ENCODE measurements at places on chromosomes 16 and 17.
A peak's percentile ranks its signal among the peaks of the same experiment; 100 is the strongest.

- DNase-seq: no peak
Measured at GRCh38 chr16:55046513-55046912, 115.8 kb downstream of the IRX5 start.

DNA sequence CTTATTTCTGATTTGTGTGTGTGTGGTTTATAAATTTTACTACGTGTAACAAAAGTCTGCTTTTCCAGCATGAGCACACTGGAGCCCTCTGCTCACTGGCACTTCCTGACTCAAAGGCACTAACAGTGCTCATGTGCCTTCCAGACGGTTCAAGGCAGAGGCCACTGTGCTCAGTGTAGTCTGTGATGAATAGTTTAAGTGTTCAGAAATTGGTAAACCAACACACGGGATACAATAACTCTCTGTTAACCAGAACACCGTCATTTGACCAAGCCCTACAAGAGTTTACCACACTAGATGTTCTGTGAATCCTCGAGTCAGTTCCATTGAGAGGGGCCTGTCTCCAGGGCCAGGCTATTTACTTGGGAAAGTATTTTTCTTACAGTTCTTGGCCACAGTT is 191.9 kb downstream of the MRTFB start:
- DNase-seq: no peak

DNA sequence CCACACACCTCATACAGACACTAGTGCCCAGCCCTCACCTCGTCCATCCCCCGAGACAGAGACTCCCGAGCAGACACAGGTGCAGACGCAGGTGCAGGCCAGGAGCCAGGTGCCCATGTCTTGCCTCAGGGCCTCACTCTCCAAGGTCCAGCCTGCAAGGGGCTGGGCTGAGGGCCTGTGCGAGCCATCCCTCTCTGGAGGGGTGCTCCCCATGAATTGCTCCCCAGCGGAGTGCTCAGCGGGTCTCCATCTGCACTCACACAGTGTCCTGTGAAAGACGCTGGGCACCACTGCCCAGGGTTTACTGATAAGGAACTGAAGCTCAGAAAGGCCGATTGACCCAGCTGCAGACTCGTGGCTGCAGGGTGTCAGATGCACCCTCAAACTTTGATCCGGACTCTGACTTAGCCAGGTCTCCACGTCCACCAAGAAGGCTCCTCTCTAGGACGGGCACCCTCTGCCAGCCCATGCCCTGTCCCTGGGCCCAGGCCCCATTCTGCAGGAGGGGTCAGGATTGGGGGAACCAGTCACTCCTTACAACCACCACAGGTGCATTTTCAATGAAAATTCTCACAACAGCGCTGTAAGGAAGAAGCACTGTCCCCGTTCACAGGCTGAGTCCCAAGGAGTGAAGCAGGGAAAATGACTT is 16.9 kb downstream of the POLR3K start:
- no peak for DNase-seq

DNA sequence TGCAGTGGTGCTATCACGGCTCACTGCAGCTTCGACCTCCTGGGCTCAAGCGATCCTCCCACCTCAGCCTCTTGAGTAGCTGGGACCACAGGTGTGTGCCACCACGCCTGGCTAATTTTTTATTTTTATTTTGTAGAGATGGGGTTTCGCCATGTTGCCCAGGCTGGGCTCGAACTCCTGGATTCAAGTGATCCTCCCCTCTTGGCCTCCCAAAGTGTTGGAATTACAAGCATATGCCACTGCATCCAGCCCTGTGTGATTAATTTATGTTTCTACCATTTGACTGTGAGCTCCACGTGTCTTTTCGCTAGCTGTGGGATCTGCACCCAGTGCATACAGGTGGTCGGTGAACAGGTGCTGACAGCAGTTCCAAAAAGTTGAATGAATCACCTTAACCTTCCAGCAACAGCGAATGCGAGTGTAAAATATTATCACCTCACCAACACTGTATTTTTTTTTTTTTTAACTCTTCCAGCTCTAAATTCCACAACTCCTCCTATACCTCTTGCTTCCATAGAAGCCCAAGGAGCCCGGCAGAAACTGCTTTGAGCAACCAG is 484 bp upstream of the NUDT7 start:
- no peak for DNase-seq

- no peak for DNase-seq
Measured at GRCh38 chr16:58325941-58326340, 31.1 kb upstream of the PRSS54 start.

- DNase-seq: peak; percentile 73
Measured at GRCh38 chr17:143785-144281, 6.5 kb downstream of the SCGB1C2 start.

- DNase-seq: no peak
Measured at GRCh38 chr17:36934144-36934691, 3.1 kb upstream of the LHX1 start.

- DNase-seq: no peak
Measured at GRCh38 chr16:35687781-35688180, 2228.4 kb downstream of the TP53TG3F start.

- DNase-seq: no peak
Measured at GRCh38 chr17:75762513-75763268, 2.3 kb downstream of the GALK1 start.

DNA sequence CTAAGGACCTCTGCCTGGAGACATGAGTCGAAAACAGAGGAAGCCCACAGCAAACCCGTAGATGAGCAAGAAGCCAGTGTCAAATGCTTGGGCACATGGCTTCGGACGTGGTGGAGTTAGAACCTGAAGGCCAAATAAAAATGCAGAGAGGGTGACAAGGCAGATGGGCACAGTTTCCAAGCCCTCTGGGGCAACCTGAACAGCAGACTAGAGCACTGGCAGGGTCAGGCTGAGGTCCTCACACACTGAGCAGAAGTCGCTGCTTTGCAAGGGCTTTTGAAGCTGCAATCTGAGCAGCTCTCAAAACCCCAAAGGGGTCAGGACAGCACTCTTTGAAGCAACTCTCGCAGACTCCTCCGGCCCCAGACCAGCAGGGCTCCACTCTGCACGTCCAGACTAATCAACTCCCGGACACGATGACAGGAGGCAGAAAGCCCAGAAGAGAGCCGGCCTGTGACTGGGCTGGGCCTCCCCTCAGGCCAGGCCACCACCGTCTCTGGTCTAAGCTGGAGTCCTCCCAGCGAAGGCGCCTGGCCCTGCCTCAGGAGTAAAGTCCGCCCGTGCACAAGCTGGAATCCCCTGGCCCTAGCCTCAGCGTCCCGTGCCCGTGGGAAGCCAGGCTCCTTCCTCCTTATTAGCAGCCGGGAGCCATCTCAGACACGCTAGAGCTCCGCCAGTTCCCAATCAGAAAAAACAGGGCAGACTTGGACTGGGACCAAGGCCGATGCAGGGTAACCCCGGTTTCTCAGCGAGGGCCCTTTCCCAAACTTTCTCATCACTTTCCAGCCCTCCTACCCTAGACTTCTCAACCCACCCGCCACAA is 924 bp downstream of the SMARCD2 start:
- DNase-seq: peak; percentile 74

DNA sequence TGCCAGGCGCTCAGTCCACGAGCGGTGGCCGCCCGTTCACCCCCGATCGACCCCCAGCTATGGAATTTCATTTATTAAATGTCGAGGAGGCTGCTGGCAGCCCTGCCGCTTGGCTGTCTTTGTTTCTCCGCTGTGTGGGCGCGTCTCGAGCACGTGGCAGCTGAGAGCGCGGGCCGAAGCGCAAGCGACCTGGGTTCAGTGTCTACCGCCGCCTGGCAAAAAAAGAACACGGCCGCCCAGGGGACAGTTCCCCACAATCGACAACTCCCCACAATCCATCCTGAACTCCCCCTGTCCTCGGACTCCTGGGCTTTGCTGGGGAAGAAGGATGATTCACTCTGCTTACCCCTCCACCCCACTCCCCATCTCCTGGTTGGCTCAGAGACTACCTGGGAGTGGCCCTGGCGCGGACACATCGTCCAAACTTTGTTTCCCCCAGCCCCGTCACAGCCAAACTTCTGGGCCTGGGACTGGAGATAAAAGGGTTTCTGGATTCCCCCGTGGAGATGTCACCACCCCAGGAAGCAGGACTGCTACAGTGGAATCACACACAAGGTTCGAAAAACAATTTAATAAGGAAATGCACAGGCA is 1.7 kb upstream of the ANKRD13B start:
- DNase-seq: peak; percentile 52

GRCh38 chr17:67481808-67482207 is 104.7 kb downstream of the PITPNC1 start:
- peak; percentile 85 for DNase-seq

- DNase-seq: no peak
Measured at GRCh38 chr17:64596439-64596838, 65.7 kb downstream of the SMURF2 start.

GRCh38 chr17:42979511-42980273 is at the start of gene PTGES3L:
Gene PTGES3L, minus strand, starts transcription at chr17:42980080. Its CDS starts 27 bp downstream, at chr17:42980053.
- DNase-seq: peak; percentile 45

GRCh38 chr16:3838600-3839401 is 41.7 kb downstream of the CREBBP start:
- DNase-seq: no peak

- DNase-seq: no peak
Measured at GRCh38 chr17:40178021-40178601, 841 bp downstream of the RAPGEFL1 start.
